ENCODE measurements at places on chromosomes 4 and X.

DNA sequence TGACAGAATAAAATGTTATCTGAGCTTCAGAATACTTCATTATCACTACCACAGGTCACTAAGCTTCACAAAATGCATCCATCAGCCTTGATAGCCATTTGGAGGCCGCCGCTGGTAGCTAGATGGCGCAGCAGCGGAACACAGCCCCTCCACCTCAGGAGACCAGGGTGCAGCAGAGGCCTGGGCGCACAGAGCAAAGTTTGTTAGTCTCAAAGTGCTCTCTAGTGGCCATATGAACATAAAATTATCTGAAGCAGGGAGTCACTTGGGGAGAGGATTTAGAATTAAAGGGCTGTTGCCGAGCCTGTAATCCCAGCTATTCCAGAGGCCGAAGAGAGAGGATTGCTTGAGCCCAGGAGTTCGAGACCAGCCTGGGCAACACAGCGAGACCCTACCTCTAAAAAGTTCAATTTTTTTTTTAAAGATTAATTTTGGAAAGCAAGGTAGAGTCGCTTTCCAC, 8.1 kb upstream of the DCTD start:
- peak; percentile 62 for DNase-seq

DNA sequence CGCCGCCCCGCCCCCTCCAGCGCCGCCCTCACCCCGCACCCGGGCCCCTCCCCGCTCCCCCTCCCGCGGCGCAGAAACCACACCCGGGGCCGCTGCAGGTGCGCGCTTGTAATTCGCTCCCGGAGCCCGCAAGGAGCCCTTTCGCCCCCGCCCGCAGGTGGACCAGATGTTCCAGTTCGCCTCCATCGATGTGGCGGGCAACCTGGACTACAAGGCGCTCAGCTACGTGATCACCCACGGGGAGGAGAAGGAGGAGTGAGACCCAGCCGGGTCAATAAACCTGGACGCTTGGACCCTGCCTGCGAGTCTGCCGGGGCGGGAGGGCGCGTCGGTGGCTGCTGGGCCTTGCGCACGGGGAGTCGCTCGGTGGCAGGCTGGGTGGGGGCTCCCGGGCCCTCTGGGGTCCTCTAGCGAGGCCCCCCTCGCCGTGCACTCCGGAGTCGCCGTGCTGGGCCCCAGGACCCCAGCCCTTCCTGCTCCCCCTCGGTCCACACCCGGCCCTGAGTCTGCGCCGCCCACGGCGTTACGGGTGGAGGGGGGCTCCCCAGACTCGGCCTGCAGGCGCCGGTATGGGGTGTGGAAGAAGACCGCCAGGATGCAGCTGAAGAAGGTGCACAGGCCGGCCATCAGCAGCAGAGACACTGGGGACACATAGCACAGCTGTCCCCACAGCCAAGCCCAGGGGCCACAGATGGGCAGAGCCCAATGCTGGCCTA, 7.1 kb downstream of the SLC49A3 start:
- DNase-seq: no peak

GRCh38 chr4:3732076-3733028, 33.8 kb upstream of the ADRA2C start:
- no peak for DNase-seq

DNA sequence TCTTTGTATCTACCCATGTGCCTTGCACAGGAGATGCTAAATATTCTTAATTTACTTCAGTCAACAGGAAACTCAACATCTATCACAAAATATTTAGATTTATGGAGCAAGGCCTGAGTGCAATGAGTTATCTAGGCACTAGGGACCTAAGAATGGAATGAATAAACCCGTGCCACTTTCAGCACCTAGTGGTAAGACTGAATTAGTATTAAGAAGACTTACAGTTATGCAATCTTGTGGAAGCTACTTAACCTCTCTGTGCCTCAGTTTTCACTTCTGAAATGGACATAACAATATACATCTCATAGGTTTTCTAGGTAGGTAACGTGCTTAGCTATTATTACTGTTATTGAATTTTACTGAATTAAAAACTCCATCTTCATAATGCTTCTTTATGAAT, 144.6 kb upstream of the MAP3K15 start:
- peak; percentile 37 for DNase-seq

DNA sequence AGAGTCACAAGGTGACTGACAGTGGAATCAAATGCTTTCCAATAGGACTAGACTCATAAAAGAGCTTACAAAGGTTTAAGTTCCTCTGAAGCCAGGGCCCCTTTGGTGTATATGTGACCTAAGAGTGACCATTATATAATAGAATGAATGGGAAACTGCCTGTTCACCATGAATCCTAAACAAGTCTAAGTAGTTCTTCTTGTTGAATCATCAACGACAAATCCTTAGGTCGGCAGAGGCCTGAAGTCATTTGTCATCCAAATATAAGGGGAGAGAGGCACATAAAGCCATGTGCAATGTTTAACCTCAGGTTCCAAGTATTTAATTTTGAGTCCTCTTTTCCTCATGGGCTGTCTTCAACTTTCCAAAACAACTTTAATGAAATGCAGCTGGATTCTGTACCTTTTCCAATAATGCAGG, 122.4 kb downstream of the RASL11B start:
- DNase-seq: peak; percentile 65

DNA sequence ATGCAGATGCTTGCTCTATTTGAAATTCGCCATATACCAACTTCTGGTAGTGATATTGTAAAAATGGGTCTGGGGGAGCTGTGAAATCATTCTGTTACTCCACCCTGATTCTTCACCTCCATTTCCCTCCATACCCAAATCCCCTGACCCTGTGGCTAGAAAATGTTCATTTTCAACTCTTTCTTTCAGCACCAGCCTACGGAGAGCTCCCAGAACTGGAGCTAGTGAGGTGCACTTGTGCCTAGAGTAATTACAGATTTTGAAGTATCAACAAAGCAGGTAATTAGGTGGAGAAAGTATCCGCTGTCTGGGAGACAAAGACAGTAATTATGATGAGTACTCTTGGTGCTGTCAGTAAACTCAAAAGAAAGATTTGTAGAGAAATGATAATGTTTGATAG, 8.1 kb downstream of the ARHGAP36 start:
- no peak for DNase-seq

- DNase-seq: no peak
Observed at GRCh38 chr4:107699466-107700206, 20.4 kb downstream of the PAPSS1 start.

DNA sequence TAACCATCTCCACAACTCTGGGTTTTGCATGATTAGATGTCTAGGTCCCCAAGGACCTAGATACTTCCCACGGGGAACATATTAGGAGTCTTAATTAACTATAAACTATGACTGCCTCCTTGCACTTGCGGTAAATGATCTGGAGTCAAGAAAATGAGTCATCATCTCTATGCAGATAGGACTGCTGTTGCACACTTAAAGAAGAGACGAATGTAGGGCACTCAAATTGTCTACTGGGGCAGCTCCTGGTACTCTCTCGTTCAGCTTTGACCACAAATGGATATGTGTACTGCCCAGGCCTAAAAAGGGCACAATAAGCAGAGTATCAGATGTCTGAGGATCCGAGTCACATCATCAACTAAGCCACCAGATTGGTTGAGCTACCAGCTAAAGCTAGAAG, 1783.4 kb upstream of the AGA start:
- DNase-seq: no peak

DNA sequence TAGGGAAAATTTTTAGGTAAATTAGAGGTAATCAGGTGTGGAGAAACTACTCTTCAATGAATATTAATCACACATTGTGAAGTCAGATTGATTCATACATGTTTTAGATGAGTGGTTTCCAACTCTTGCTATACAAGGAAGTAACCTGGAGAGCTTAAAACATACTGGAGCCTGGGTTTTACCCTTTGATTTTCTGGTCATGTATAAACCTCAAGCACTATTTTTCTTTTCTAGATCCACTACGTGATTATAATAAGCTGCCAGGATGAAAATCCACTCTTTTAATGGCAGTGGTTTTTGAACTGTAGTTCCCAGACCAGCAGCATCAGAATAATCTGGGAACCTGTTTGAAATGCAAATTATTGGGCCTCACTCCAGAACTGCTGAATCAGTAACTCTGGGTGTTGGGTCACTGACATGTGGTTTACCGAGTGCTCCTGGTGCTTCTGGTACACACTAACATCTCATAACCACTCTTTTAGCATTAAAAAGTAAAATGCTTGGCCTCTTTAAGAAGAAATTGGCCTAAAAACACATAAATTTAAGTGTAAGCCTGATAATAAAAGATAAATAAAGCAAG, 63.4 kb downstream of the DCAF12L1 start:
- DNase-seq: no peak

DNA sequence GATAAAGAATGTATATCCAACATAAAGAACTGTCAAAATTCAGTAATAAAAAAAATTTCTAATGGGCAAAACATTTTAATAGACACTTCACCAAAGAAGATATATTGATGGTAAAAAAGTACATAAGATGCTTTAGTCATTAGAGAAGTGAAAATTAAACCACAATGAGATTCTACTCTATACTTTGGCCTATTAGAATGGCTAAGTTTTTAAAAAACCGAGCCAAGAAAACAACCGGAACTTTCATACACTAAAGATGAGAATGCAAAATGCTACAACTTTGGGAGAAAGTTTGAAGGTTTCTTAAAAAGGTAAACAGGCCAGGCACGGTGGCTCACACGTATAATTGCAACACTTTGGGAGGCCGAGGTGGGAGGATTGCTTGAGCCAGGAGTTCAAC, 20.8 kb downstream of the CNOT6L start:
- no peak for DNase-seq

DNA sequence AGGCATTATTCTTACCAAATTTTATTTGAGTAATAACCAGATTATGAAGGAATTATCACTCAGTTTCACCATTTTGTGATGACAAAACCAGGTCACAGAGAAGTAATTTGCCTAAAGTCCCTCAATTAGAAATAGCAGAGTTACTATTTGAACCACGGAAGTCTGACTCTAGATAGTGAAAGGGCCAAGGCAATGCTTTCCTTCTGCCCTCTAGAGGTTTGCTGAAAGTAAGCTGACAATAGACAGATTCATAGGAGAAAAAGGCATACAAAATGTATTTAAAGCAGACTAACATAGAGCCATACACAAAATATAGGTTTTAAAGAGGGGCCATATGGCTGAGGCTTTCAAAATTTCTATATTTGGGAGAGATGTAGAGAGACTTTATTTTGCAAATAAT, 43.1 kb downstream of the CXXC4 start:
- DNase-seq: peak; percentile 14

DNA sequence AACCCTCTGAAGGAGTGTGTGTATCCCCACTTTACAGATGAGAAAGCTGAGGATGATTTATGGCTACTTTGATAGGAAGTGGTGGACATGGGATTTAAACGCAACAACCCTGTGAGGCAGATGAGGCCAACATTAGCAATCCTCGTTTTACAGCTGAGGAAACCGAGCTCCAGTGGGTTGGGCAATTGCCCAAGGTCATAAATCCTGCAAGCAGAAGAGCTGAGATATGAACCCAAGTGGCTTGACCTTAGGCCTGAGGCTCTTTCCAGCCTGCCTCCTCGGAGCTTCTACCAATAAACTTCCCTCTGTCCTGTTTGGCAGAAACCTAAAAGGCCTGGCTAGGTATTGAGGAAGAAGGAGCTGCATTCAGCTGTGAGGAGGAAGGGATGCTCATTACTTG, 185.5 kb upstream of the RBPJ start:
- peak; percentile 49 for DNase-seq

- no peak for DNase-seq
Observed at GRCh38 chr4:94680176-94680862, 77.4 kb upstream of the BMPR1B start.

- DNase-seq: no peak
Observed at GRCh38 chrX:74890676-74891430, 34.4 kb downstream of the NEXMIF start.

DNA sequence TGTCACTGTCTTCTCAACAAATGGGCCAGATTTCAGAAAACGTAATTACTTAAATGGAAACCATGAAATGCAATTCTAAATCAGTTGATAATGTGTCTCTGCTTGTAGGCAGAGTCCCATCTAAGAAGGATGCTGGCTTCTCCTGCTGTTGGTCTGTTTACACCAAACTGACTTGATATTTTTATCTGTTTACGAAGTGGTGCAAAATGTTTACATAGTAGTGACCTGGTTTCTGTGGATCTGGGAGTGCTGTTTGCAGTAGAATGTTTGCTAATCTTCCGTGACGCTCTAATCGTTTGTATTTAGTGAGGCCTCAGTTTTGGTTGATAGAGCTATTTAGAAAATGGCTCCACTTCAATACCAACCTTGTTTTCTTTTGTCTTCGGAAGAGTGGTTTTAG, 213.5 kb downstream of the VEGFC start:
- no peak for DNase-seq

DNA sequence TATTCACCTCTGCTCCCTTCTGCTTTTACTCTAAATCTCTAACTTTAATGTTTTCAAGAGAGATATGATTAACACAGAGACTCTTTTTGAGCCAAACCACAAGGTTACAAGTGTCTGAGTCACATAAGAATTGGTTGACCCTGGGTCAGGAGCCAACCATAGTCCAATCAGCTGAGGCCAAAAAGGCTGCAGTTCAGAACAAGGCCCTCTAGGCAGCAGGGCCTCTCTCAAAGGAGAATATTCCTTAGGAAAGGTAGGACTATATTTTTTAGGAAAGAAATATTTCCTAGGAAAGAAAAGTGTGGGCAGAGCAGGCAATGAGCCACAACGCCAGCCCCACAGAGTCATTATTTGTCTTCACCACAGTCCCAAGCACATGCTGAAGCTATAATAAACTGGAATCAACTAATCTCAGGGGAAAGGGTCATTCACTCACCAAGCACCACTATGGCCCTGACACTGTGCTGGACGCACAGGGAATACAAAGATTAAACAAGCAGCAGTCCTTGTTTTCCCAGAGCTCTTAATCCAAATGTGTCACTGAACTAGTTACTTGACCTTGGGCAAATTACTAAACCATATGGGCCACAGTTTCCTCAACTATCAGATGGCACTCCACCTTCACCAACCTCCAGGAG, 2.2 kb downstream of the ATP8A1 start:
- peak; percentile 92 for DNase-seq

DNA sequence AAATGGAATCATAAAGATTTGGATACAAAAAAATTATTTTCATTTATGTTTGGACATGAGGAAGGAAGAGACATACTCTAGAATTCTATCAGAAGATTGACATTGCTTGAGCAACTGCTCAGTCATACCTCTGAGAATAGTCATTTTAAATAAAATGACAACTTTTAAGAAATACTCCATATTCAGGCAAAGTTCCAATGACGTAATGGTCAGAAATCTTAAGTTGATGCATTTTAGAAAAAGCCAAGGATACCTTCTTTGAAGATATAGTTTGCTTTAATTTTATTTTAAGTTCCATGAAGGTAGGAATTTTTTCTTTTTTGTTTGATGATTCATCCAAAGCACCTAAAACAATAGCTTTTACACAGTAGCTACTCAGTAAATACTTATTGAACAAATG, 110.3 kb upstream of the ATOH1 start:
- no peak for DNase-seq

- DNase-seq: peak; percentile 19
Observed at GRCh38 chr4:48898733-48899431, 7.7 kb downstream of the OCIAD2 start.

DNA sequence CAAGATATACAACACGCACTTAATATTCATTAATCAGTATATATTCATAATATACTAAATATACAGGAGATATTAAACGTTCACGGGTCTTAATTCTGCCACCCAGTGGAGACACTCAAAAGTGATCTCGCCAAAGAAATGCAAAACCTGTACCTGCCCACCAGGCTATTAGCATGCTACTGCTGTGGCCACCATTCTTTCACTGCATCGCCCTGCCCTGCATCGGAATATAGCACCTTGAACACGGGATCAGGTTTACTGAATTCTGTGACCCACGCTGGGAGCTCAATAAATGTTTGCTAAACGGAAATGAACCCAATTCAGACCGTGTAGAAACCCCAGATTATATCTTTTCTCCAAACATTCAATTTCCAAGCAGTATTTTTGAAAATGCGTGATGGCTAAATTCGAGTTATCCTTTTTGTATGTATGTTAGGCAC, 840 bp upstream of the CLCN3 start:
- peak; percentile 59 for DNase-seq

Measured in fibroblast of mammary gland (primary cell).